Mammary epithelial cell (primary cell): ENCODE measurements at places on chromosomes 1 and 21.
A peak's percentile ranks its signal among the peaks of the same experiment; 100 is the strongest.

DNA sequence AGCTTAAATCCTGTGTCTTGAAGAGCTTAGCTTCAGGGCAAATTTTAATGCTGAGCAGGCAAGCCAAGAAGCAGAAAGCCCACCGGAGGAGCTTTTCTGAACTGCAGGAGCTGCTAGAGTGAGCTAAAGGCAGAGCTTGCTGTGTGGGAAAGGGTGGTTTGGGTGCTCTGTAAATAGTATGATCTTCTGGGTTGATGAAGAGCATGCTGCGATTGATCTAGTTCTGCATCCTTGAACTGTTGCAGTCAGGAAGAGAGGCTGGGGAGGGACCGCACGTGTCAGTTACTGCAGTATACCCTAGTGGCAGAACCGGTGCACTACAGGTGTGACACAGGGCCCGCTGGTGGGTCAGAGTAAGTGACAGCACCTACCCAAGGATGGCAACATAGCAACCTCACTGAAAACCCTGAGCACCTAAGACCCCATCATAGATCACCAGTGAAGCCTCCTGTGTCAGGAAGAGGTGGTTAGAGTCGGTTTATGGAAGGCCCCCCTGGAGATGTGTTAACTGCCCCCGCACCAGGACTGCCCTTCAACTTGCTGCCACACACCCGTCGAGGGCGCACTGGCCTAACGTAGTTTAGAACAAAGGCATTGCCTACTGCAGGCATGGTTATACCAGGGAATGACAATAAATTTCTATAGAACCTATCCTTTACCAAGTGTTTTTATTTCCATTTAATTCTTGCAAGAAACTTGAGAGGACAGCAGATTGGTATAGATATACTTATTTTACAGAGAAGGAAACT is 146.0 kb upstream of the KIAA0040 start:
- DNase-seq, result no peak

DNA sequence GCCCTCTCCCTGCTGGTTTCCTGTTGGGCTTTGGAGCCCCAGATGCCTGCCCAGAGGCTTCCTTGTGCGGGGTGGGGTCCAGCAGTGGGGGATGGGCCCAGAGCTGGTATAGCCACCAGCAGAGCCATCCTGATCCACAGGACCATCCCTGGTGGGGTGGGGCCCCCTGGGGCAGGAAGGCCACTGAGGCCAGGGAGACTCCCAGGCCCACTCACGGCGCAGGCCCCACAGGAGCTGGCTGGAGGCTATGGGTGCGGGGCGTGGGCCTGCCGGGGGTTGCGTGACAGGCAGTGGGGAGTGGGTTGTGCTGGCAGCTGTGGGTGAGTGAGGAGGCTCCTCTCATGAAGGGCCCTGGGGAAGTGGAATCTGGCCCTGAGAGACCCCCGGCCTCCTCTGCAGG is 5.7 kb downstream of the LRRC3 start:
- no peak for DNase-seq

DNA sequence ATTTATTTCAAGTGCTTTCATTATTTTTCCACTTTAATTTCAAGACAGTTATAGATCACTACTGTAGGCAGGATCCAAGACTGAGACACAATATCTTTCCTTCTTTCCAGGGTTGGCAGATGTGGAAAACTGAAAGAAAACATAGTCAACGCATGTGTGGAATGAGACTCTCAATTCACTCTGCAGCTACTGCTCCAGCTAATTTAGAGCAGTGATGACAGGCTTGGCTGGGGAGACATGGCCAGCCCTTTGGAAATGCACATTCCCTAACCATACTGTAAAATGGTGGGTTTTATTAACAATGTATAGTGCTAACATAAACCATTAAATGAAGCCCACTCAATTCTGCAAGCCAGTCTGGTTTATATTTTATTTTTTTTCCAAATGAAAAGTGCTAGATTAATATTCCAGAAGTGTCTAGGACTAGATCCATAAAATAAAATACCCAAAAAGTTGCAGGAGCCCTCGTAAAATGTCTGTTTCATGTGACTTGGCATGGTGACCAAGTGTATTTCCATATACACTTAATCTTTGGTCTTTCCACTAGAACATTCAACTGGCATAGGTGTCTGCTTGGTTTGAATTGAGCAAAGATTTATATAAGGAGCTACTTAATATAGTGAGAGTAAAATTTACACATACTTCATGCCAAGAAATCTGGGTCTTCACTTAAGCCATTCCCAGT is 32.9 kb downstream of the COL11A1 start:
- no peak for DNase-seq

DNA sequence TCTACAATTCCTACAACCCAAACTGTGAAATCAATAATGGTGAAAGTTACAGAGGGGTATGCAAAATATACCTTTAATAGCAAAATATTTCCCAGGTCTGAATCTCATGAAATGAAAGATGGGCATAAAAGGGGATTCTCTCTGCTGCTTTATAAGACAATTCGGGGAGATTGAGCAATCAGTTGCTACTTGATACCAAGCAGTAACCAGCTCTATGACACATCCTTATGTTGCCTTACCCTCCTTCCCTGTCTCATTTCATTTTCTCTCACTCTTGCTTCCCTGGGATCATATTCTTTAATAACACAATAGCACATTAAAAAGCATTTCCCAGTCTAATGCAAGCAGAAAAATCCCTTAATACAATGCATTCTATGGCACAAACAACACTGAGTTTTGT is 29.0 kb downstream of the ZSWIM5 start:
- DNase-seq, result peak; percentile 1

GRCh38 chr1:41414716-41415306 is 53.6 kb downstream of the FOXO6 start:
- no peak for DNase-seq

GRCh38 chr1:17356387-17357026 is 15.5 kb upstream of the PADI6 start:
- no peak for DNase-seq

- peak; percentile 50 for DNase-seq
Measured at GRCh38 chr1:183416850-183417771, 1.1 kb downstream of the NMNAT2 start.

- DNase-seq, result no peak
Measured at GRCh38 chr1:30820299-30820698, 62.7 kb upstream of the LAPTM5 start.
